GM19239 (cell line): ENCODE measurements at places on chromosomes 1 and 21.

DNA sequence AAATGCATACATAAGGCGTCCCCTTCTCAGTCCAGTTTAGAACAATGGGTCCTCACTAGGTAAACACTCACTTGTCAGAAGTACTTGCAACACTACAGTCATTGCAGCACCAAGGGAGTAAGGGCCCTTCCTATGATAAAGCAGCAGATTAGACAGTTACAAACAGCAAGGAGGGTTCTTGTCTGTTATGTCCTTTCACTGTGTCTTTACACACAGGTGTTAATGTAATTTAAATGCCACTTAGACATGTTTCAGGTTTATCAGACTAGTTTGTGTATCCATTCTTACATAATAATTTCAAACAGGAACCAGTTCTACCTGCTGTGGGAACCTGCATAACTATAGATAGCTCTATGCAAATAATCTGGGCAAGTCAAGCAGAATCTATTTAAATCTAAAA lies 105.6 kb upstream of the USH2A start:
- DNase-seq = no peak

GRCh38 chr1:37905727-37906126 lies 41.1 kb downstream of the INPP5B start:
- no peak for DNase-seq

GRCh38 chr1:76465030-76465429 lies 390.5 kb downstream of the ST6GALNAC3 start:
- no peak for DNase-seq

DNA sequence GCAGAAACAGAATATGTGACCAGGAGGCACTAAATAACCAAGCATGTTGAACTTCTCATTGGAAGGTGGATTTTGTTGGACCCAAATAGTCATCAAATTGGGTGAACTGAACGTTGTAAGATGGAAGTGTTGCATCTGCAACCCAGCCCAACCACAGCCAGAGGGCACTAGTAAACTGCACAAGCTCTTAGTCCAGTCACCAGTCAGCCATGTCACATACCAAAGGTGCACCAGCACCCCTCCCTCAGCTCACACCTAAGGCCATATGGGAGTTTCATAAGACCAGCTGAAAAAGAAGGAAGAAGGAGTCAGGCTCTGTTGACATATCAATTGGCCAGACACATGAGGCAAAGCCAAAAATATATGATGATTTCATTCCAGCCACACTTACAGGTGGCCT lies 481.7 kb upstream of the NR5A2 start:
- no peak for DNase-seq

- no peak for DNase-seq
These were observed 1.9 kb upstream of the SAMD13 start for GRCh38 chr1:84299536-84300170.

- DNase-seq = no peak
These were observed 11.4 kb downstream of the FLG2 start for GRCh38 chr1:152348447-152348846.

- DNase-seq = no peak
These were observed 26.3 kb downstream of the MYOG start for GRCh38 chr1:203059485-203059884.

DNA sequence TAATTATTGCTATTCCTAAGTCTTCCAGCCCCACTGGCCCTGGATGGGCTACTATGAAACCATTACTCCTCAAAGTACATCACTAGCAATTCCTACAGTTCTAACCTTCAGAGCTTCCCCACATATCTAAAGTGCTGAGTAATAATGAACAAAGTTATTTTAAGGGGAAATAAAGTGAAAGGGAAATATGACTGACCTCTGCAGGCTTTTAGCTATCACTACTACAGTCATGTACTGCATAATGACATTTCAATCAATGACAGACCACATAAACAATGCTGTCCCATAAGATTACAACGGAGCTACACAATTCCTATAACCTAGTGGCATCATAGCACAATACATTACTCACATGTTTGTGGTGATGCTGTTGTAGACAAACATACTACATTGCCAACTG lies 32.5 kb upstream of the ASPM start:
- no peak for DNase-seq

DNA sequence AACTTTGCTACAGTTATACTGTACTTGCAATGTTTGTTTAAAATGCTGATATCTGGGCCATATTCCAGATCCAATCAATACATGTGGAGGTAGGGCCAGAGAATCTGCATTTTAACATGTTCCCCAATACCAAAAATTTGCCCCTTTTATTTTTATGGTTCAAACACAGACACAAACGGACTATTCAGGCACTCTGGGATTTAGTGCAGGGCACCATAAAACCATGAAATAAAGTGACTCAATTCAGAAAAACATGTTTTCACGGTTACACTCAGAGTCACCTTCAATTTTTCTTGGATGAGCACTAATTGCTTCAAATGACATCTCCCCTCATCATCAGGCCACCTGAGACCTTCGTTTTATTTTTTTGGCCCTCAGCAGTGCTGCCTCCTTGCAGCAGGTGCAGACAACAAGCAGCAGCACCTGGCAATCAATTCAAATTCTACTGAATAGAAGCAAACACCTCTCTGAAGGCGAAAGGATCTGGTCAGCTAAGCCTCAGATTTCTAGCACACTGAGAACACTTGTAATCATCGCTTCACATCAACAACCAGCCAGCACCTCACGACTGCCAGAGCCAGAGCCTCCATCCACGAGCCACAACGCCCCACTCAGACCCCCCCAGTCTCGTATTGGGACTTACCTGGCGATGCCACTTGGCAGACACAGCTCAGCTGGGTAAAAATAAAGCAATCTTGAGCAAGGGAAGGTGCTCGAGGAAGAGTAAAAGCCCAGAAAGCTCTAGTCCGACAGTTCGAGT lies 1.1 kb downstream of the ERO1B start:
- DNase-seq = no peak

DNA sequence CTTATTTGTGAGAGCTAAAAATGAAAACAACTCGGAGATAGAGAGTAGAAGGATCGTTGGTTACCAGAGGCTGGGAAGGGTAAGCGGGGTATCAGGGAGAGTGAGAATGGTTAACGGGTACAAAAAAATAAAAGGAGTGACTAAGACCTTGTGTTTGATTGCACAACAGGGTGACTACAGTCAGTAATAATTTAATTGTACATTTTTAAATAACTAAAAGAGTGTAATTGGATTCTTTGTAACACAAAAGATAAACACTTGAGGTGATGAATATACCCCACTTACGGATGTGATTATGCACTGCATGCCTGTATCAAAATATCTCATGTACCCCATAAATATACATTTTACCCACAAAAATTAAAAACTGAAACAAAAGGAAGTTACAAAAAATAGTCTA lies 29.4 kb downstream of the FOXJ3 start:
- no peak for DNase-seq

- no peak for DNase-seq
These were observed 140.6 kb downstream of the VPS13D start for GRCh38 chr1:12370333-12370975.
